ENCODE measurements at places on chromosomes 13 and 19.

DNA sequence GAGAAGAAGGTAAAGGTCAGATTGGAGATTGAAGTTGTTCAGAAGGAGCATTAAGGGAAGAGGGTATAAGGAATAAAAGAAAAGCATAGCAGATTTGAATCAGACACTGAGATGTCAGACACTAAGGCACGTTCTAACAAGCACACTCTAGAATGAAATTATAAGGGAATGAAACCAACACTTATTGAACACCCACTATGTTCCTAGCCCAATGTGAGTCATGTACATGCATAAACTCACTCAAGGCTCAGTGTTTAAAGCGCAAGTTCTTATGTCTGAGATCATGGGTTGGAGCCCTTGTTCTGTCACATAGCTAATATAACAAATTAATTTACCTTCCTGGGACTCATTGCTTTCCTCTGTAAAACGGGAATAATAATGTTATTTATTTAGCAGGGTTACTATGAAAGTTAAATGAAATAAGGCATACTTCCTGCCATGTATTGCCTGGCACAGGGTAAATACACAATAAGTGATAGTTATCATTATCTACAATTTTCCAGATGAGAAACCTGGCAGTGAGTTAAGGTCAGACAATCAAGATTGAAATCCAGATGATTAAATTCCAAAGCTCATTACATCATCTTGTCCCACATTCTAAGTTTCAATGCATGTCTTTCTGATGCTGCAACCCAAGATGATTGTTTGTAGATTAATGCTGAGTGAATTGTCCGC, 68.3 kb upstream of the DACH1 start:
- no peak for DNase-seq

GRCh38 chr13:26463296-26463695, 94.2 kb upstream of the WASF3 start:
- DNase-seq: no peak

DNA sequence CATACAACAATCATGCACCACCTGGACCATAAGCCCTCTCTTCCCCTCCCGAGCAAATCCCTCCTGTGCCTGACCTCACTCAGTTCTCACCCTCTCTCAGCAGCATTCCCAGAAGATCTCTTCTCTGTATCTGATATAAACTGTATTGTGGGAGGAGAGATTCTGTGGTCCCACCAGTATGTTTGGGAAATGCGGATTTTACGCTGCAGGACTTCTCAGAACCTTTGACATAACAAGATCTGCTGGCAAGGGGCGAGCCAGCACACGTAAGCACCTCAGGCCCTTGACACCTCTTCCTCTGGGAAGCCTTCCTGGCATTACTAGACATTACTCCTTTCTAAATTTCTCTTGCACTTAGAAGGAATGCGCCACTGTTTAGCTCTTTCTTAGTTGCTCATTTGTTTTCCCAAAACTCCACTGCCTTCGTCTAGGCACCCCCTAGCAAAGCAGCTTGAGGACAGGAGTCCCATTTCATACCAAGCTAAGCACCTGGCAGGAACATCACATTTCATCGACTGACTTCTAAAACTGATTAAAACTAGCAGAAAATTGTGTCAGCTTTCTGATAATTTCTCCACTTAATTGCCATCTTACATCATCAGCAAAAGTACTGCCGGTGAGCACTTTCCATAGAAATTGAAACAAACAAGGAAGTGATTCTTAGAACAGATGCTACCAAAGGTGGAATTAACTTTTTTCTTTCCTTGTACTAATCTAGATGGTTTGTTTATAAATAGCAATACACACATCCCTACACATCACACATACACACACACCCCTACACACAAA, 63.2 kb downstream of the CCDC70 start:
- DNase-seq: no peak

DNA sequence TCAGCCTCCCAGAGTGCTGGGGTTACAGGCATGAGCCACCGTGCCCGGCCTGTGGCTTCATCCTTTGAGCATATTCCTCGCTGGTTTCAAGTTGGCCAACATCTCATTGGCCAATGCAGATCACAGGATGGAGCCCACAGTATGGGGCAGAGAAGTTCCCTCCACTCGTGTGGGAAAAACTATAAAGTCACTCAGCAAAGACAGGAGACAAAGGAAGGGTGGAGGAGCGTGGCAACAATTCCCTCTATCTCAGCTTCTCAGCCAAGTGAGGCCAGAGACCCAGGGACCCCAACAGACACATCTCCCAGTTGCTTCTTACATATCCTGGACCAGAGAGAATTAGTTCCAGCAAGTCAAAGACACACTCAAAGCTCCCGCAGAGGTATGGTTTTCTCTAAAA, 184.6 kb upstream of the SOX1 start:
- no peak for DNase-seq

GRCh38 chr13:49925881-49926418, 10.2 kb downstream of the SPRYD7 start:
- DNase-seq: no peak

DNA sequence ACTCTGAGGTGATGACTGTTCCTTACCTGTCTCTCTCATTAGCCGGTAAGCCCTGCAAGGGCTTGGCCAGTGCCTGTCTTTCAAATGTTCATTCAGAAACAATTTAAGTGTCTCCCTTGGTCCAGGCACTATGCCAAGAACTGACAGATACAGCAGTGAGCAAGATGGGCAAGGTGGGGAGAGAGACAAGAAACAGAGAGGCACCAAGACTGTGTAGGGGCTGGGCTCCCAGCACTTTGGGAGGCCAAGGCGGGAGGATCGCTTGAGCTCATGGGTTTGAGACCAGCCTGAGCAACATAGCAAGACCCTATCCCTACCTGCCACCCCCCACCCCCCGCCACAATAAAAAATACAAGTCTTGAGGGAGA, 1.3 kb upstream of the CCNE1 start:
- DNase-seq: no peak

DNA sequence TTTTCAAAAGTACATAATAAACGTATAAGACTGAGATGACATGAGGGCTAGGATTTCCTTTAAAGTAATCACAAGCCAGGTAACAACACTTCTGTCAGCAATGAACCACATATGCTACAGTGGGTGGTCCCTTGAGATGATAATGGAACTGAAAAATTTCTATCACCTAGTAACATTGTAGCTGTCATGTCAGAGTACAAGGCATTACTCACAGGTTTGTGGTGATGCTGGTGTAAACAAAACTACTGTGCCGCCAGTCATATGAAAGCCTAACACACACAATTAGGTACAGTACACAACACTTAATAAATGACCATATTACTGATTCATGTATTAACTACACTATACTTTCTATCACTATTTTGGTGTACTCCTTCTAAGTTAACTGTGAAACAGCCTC, 36.8 kb downstream of the MIPEP start:
- DNase-seq: no peak

DNA sequence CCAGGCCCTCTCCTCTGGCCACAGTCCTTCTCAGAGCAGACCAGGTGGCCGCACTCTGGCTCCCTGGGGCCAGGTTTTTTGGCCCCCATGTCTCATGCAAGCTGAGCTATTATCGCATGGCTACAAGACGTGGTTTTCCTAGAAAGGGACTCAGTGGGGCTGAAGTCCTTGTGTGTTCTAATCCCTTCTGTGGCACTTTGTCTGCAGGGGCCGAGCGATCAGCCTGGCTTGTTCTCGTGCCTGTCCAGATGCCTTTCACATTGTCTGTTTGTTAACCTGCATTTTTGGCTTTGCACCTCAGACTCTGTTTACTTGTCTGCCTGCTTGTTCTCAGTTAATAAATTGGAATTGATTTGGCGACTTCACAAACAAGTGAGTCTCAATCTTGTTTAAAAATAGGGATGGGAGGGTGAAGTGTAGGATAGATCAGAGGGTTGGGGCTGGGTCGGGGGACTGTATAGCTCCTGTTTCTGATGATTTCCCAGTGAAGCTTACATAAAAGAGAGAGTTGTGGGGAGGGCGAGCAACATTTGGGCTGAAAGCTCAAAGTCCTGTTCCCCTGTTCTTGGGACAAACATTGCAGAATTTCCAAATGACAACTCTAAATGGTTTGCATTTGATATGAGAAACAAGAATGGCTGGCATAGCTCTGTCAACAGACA, 440.4 kb downstream of the COG6 start:
- DNase-seq: no peak

DNA sequence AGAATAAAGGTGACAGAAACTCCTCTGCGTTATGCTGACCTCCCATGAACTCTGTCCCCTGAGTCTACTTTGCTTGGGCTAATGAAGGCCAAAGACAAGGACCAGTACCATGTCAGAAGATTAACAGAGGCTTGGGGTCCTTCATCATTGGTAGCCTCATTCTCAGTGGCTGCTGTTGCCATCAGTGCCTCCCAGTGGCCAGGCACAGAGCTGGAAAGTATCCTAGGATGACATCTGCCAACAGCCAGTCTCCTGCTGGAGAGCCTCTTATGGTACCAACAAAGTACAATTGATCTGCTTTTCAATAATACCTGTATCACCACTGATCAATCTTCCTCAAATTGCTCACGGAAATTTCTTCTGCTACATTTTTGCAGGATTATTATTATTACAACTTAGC, 281.6 kb downstream of the DNAJC15 start:
- no peak for DNase-seq
